Activated CD4-positive, alpha-beta T cell treated with anti-CD3 and anti-CD28 coated beads for 1 hour (primary cell): ENCODE measurements at places on chromosomes 7 and 10.

- no peak for DNase-seq
Measured at GRCh38 chr10:99532687-99533495, at the start of gene NKX2-3. Gene NKX2-3 (plus strand): TSS chr10:99532942. CDS start chr10:99533132, 190 bp downstream.

- no peak for DNase-seq
Measured at GRCh38 chr7:64619705-64620104, 46.2 kb upstream of the ZNF107 start.

DNA sequence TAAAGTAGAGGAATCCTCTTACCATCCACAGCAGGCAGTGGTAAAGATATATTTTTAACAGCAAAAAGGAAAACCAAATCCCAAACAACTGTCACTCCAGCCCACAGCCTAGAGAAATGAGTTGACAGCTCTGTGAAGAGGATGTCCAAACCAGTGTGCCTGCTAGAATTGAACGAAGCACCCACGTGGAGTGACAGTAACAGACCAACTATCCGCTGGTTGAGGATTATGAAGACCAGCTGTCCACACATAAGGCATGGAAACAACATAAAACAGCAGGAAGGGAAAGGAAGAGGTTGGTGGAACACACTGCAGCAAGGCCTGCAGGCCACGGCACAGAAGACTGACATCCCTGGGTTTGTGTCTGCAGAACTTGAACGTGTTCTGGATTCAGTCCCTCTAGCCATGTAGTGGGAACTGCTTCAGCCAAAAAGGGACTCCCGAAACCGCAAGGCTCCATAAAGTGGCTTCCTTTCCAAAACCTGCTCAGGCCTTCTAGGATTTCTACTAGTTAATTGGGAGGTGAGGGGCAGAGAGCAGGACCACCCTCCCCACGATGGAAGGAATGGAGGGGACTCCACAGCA lies 324.4 kb downstream of the BICC1 start:
- no peak for DNase-seq

GRCh38 chr10:127146661-127147060 lies 49.7 kb downstream of the INSYN2A start:
- DNase-seq, result no peak

DNA sequence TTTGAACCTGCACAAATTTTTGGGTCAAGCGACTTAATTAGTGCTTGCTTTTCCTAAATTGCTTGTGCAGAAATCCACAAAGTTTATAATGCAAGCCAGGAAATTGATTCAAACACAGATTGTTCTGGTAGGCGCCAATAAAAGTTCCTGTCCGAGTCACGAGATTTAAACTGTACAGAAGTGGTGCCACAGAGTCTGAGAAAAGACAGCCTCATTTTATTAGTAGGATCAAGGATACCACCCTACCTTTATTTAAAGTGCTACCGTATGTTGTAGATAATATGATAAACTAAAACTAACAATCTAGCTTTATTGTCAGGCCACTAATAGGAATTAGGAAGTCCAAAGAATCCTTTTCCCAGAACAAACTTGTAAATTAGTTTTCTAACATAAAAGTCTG lies 696.7 kb downstream of the TNS3 start:
- no peak for DNase-seq

DNA sequence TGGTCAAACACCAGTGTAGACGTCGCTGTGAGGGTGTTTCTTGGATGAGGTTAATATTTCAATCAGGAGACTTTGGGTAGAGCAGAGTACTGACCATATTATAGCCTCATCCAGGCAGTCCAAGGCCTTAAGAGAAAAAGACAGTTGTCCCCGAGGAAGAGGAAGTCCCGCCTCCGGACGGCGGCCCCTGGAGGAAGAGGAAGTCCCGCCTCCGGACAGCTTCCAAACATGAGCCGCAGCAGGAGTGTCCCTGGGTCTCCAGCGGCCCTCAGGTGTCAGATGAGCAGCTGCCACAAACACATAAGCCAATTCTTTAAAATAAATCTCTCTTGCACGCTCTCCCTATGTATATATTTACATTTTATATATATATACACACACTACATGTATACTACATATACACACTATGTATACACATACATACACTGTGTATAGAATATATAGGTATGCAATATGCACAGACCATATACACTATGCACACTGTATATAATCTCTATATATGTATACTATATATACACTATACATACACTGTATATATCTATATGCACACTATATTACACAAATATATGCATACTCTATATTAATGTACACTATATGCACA lies 37.5 kb downstream of the PWWP2B start:
- DNase-seq, result peak; percentile 34

DNA sequence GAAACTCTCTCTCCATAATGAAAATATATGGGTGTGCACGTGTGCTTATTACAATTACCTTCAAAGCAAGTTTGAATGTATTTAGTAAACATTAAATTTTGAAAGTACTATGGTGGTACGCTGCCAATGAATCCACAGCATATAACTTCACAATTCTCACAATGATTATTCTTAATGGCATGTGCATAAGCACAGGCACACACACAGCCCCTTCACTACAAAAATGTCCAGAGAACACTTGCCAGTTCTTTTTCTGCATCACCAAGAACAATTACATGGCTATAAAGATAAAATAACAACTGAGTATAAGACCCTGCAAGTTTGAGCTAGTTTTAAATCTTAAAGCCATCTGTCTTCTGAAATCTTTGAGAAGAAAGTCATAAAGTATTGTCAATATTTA lies 22.2 kb downstream of the SGCE start:
- no peak for DNase-seq

DNA sequence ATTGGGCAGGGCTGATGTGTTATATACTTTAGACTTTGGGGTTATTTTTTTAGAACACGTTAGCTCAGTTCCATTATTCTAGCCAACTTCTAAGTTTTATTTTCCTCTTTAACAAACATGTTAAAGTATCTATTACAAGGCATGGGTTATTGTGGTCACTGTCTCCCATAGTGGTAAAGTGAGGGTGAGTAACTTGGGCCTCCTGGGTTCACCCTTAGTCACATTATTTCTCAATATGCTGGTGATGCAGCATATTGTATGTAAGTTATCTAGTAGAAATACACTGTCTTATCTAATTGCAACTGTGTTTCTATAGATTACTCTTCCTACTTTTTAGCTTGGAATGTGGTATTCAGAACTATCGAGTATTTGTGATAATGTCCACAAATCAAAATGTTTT lies 65.9 kb downstream of the BBS9 start:
- DNase-seq, result no peak

DNA sequence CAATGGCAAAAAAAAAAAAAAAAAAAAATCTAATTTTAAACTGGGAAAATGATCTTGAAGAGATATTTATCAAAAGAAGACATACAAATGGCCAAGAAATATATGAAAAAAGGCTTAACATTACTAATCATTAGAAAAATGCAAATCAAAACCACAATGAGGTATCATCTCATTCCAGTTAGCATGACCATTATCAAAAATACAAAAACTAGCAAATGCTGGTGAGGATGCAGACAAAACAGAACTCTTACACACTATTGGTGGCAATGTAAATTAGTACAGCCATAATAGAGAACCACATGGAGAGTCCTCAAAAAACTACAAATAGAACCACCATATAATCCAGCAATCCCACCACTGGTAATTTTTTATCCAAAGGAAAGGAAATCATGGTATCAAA lies 489.6 kb downstream of the TNS3 start:
- no peak for DNase-seq

GRCh38 chr7:155778349-155778748 lies 33.9 kb downstream of the SHH start:
- no peak for DNase-seq

GRCh38 chr7:141695803-141696289 lies 6.1 kb downstream of the DENND11 start:
- DNase-seq, result no peak

DNA sequence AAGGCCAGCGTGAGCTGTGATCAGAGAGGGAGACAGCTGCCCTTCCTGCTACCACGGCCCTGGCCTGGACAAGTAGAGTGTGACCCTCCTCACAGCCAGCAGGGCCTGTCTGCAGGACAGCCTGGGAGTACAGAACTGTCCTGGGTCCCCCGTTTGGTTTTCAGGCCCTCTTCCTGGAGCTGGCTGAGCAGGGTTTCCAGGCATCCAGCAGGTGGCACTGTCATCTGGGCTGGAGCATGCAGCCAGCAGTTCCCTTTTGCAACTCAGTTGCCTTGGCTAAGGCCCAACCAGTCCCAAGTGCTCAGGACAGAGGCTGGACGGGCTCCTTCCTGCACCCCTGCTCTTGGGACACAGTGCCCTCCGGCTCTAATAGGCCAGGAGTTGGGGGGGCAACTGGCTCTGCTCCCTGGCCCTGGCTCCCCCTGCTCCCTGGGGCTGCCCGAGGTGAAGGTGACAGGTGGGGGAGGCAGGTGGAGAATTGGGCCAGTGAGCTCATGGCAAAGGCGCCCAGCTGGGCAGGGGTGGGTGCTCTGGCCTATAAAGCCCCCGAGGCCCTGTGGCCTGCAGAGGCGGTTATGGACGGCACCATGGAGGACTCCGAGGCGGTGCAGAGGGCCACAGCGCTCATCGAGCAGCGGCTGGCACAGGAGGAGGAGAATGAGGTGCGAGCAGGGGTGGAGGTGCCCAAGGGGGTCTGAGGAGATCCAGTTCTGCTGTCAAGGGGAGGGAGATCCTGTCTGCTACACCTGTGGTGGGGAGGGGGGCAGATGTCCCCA lies at the start of gene ANKRD2:
Gene ANKRD2, plus strand, starts transcription at position 566 of the 776 bp plus-strand sequence. Its CDS starts 10 bp downstream, at position 576.
- peak; percentile 19 for DNase-seq

- DNase-seq, result no peak
Measured at GRCh38 chr10:102949916-102950315, 31.8 kb downstream of the CNNM2 start.

- DNase-seq, result no peak
Measured at GRCh38 chr10:78471326-78471722, 437.7 kb downstream of the RPS24 start.

DNA sequence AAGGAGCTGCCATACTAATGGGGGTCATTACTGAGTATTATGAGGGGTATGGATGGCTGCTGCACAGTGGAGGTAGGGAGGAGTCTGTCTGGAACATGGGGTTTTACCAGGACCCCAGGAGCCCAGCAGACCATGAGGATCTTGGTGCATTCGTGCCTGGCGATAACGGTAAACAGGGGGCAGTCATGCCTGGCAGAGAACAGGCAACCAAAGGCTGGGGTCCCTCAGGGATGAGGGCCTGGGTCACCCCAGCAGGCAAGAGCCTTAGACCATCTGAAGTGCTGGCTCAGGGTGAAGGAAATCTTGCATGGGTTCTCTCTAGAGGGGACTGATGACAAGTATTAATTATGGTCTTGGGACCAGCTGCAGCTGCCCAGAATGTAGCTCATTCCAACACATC lies 46.1 kb downstream of the MYL10 start:
- no peak for DNase-seq

DNA sequence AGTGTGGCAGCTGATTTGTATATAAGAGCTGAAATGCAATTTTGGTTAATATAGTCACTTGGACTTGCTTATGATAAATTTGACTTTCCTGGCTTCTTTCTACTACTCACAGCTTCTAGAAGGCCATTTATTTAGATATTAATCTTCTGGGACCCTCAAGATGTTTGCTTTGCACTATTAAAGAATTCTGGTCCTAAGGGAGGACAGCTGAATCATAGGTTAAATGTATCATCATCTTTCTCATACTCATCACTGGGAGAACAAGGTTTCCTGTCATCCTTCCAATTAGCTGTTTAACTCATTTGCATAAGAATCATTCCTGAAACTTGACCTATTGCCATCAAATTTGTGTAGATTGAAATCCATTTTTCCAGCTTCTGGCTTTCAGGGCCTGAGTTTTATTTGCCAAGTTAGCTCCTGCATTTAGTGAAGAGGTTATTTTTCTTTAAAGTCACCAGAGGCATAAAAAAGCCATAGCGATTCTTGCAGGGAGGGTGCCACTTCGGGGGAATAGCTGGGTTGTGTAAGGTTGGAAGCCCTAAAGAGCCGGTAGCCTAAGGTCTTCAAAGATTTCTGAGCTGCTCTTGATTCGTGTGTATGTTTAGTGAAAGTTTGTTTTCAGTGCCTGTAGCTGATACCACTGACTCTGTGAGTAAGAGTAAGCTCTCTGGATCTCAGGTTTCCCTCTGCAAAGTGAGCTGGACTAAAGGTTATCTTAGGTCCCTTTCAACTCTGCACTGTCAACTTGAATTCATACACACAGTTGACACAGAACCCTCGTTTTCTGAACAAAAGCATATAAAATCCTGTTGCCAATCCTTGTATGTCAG lies 4.3 kb downstream of the MAP3K8 start:
- no peak for DNase-seq

- no peak for DNase-seq
Measured at GRCh38 chr10:3802526-3803265, 17.7 kb upstream of the KLF6 start.

DNA sequence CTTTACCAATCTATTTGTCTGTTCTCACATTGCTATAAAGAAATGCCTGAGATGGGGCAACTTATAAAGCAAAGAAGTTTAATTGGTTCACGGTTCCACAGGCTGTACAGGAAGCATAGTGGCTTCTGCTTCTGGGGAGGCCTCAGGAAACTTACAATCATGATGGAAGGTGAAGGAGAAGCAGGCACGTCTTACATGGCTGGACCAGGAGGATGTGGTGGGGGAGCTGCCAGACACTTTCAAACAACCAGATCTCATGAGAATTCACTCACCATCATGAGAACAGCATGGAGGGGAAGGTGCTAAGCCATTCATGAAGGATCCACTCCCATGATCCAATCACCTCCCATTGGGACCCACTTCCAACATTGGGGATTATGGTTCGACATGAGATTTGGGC lies 64.8 kb upstream of the SEPHS1 start:
- DNase-seq, result no peak

- DNase-seq, result no peak
Measured at GRCh38 chr10:21813946-21814345, 189.6 kb downstream of the DNAJC1 start.

GRCh38 chr7:45888185-45888992 lies at the start of gene IGFBP1:
Gene IGFBP1 (plus strand): TSS chr7:45888488. CDS start chr7:45888653, 165 bp downstream.
- DNase-seq, result no peak

- DNase-seq, result no peak
Measured at GRCh38 chr7:142372727-142373126, 114.9 kb upstream of the PRSS58 start.

GRCh38 chr10:34104829-34105572 lies 710.1 kb downstream of the PARD3 start:
- DNase-seq, result no peak

DNA sequence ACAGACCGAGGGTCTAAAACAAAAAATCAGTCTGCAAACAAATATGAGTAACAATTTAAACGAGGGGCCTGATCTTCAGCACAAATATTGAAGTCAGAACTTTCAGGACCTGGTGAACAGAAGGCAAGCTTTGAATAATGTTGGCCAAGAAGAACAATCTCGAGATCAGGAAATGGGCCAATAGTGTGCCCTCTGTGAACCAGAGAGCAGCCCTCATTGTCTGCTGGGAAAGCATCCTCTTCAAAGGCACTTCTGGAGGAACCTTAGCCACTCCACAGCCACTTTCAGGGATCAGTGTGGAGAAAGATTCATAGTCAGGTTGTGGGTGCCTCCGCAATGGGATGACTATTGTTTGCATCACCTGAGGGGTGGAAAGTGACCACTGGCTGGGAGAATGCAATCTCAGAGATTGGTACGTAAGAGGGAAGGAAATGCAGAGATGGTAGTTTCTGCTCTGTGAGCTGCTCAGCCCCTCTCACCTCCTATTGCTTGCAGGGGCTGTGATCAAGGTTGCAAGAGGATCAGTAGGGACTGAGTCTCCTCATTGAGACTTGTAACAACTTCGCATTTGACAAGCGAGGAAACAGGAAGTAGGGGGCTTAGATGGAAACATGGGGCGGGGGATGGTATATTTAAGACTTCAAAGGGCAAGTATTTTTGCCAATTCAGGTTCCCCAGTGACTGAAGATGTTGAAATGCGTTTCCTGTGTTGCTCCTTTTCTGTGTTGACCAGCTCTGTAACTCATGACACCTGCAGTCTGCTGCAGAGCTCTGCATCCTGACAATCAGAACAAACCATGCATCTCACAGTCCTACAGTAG lies 28.4 kb upstream of the IFRD1 start:
- DNase-seq, result no peak
